Renal cortical epithelial cell (primary cell): ENCODE measurements at places on chromosomes 16 and 17.
A peak's percentile ranks its signal among the peaks of the same experiment; 100 is the strongest.

DNA sequence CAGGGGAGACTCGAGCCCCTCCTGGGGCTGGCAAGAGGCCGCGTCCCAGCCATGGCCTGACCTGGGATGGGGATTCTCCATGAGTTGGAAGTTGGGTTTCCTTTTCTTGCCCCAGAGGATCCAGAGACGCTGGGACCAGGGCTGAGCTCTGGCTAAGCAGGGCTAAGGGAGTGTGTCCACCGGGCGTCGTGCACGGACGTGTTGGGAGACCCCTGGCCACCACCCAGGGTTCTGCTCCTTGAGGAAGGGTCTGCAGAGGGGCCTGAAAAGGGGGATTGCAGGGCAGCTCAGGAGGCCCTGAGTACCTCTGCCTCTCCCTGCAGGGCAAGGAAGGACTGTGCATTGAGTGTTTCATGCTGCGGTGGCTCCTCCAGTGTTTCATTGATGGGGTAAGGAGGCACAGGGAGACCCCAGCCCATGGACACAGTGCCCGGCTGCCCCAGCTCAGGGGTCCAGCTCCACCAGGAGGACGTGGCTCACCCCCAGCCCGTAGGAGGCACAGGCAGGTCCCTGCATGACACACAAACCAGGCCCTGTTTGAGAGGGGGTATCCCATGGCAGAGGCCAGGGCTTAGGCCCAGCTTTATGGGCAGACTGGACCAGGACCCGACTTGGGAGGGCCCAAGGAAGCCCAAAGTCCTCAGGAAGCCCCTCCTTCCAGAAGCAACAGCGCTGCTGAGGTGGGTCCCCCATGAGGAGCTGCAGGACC, 47.5 kb downstream of the USP22 start:
- no peak for DNase-seq

DNA sequence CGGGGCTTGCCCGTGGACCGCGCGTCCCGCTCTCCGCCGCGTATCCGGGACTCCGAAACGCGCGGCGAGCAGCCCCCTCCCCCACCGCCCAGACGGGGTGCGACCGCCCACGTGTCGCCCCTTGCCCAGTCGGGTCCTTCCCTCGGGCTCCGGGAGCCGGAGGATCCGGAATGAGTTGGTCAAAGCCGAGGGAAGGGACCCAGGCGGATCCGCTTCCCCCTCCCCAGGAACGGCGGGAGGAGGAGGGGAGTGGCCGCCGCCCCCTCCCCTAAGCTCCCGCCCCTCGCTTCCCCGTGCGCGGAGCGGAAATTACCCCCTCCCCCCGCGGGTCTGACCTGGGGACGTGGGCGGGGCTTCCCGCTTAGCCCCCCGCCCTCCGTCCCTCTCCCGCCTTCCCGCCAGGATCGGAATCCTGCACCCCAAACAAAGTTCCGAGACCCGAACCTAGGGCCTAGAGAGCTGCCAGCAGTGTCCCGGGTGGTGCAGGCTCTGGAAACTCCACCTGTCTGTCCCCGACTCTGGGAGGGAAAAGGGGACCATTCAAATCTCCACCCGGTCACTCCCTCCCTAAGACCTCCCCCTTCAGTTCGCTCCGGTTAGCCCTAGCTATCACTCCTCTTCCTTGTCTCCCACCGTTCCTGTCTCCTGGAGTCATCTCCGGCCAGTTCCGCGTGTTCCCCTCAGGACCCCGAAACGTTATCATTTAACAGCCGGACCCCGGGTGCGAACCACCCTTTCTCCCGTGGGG, 1.0 kb upstream of the IGF2BP1 start:
- no peak for DNase-seq

DNA sequence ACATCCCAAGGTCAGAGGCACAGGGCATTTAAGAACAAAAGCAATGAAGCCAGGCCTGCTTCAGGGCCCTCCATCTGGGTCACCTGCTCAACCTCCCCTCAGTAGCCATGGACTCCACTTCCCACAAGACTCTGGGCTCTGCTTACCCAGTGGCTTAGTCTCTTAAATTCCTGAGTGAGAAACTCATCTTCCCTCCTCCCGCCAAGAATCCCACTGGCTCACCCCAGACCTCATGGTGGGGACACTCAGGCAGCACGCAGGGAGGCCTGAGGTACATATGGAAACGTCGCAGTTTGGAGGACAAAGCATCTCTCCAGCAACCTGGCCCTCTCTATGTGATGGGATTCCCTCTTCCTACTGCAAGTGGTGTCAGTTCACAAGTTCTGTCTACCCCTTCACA, 326.7 kb upstream of the CDH5 start:
- no peak for DNase-seq

- no peak for DNase-seq
Measured at GRCh38 chr16:84016477-84016876, 26.1 kb downstream of the SLC38A8 start.

GRCh38 chr17:49575679-49576087, at the start of gene NXPH3:
NXPH3 (plus strand) TSS chr17:49575871; CDS start chr17:49576220, 349 bp downstream.
- no peak for DNase-seq

GRCh38 chr17:49585422-49586027, 9.9 kb downstream of the NXPH3 start:
- DNase-seq, result no peak

DNA sequence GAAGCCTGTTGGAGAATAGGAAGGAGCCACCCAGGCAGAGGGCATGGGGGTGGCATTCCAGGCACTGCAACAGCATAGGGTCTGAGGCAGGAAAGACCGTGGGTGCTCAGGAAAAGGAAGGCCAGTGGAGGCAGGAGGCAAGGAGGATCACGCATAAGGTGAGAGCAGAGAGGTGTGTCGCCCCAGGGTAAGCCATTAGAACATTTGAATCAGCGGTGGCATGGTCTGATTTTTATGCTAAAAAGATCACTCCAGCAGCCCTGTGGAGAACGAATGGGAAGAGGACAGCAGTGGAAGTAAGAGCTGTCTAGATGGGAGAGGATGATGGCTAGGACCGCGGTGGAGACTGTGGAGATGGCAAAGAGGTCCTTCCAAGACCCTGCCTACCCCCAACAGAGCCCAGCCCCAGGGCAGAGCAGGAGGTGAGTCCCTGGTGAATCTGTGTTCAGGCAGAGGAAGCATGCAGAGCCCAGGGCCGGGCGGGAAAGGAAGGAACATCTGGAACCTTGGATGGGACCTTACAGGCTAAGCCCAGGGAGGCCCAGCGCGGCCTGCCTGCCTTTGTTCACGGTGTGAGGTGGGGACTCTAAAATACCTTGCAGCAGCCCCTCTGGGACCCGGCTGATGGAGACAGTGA, 7.8 kb downstream of the LPO start:
- DNase-seq, result no peak

GRCh38 chr16:27245276-27246172, 23.0 kb downstream of the NSMCE1 start:
- DNase-seq, result peak; percentile 94

DNA sequence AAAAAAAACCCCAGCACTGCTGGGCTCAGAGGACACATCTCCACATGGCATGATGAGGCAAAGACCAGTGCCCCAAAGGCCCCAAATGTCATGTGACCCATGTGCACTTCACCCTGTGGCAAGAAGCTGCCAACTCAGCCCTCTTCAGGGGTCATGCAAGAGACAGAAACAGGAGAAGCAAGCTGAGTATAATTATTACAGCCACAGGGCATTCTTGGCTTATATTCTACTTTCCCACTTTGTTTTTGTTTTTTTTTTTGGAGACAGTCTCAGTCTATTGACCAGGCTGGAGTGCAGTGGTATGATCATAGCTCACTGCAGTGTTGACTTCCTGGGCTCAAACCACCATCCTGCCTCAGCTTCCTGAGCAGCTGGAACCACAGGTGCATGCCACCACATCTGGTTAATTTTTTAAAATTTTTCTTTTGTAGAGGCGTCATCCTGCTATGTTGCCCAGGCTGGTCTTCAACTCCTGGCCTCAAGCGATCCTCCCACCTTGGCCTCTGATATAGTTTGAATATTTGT, 32.7 kb upstream of the LITAF start:
- peak; percentile 49 for DNase-seq

GRCh38 chr17:75590314-75590761, 2.7 kb downstream of the MYO15B start:
- DNase-seq, result no peak

DNA sequence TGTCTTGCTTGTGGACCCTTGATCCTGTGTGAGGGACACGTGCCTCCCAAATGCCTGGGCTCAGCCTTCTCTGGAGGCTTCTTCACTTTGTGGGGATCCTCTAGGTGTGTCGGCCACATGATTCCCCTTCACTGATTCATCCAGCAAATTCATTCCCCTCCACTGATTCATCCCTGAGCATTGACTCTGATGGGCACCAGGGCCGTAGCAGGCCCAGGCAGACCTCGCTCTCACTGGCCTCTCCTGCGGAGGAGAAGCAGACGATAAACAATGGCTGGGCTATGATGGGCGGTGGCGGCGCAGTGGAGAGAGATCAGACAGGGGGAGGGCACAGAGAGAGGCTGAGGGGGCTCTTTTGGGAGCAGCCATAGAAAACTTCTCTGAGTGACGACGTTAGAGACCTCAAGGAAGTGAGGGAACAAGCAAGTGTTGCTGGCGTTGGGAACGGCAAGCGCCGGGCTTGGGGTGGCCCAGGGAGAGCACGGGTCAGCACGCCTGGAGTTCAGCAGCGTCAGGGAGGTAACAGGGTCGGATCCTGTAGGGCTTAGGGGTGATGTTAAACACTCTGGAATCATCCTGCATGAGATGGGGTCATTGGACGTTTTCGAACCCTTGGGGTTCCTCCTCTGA, 17.5 kb upstream of the RPTOR start:
- no peak for DNase-seq

DNA sequence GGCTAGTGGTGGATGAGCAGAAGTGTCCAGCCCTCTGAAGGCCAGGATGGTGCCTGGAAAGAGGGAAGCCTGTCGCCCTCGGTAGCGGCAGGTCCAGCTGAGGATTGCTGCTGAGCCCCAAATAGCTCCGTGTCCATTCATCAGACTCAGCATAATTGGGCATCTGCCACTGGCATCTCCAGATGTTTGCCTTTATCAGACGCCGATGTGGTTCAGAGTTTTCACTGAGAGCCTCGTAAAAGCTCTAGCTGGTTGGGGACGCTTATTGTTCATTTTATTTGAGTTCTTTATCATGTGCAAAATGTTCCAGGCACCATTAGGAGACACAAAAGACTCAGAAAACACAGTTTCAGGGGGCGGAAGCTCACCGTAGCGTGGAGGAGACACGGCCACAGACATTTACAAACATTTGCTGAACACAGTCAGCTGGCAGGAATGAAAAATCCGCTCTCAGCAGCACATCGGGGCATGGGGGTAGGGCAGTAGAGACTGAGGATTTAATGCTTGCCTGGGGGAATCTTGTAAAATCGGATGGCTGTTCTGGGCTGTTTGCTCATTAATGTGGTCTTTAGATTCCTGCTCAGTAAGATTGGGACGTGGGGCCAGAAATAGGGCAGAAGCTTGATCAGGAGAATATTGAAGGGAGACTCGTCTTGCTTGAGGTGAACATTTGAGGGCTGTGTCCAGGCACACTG, 41.7 kb downstream of the SMPD3 start:
- peak; percentile 69 for DNase-seq

DNA sequence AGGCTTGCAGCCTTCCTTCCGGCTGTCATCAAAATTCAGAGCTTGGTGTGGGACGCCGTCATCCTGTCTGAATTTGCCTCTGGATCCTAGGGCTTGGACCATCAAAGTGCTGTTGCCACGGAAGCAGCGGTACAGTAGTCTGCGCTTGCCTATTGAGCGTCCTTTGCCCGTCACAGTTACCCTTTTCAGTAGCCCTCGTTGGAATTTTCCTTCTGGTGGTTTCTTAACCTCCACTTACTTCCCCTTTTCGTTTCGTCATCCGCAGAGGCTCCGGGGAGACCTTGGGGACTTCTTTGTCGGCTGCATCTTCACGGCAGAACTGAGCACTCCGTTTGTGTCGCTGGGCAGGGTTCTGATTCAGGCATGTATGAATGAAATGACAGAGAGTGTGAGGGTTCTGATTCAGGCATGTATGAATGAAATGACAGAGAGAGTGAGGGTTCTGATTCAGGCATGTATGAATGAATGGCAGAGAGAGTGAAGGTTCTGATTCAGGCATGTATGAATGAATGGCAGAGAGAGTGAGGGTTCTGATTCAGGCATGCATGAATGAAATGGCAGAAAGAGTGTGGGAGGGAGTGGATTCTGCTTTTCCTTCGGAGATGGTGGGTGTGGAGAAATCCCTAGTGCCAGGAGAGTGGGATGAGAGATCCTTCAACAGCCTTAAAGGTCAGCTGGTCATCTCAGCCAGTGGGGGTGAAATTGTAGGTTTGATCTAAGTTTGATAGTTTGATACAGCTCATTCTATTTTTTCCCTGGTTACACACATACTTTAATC, 8.0 kb downstream of the TLCD3A start:
- no peak for DNase-seq

DNA sequence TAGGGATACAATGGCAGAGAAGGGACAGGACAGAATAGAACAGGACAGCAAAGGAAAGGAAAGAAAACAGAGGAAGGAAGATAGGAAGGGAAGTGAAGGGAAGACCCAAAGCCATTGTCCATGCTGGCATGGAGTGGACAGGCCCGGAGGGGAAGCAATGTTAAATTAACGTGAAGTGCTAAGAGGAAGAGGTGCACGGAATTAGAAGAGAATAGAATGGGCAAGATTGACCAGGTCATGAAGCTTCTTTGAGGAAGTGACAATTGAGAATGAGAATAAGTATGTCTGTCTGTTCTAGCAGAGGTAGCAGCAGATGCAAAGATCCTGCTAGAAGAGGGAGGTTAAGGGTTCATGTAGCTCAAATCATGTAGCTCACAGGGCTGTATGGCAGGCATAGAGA, 117.2 kb downstream of the MAF start:
- DNase-seq, result no peak

DNA sequence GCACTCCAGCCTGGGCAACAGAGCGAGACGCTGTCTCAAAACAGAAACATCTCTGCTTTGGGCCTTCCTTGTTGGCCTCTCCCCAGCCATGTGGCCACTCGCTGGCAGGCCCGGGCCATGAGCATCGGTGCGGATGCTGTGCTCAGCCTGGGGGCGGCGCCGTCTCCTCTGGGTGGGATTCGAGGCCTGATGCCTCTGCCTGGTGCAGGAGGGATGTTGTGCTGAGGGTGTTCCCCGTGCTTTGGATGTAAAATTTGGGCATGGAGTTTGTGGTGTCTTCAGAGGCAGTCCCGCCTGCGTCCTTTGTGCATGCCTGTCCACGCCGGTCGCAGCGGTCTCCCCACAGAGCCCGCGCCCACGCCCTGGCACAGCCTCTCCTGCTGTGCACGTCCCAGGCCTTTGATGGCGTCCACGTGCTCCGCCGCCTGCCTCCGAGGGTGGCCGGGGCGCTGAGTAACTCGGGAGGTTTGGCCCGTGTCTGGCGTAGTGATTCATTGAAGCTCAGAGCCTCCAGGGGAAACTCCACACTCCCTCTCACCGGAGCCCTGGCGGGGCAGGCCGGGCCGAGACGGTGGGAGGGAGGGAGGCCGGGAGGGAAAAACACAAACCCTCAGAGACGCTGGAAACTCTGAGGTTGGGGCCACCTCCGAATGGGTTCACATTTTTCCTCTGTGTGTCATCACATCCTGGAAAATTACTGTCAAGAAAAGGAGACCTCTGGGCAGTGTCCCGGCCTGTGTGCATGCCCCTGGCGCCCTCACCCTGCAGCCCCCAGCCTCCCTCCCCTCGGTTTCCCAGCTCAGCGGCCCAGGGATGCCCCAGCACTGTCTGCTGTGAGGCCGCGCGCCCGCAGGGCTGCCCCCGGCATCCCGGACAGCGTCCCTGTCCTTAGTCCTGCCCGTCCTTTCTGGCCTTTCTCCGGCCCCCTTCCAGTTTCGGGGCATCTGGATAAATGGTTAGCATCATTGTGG, 19.0 kb downstream of the CENPX start:
- peak; percentile 91 for DNase-seq

GRCh38 chr16:11411059-11411550, 65.8 kb downstream of the RMI2 start:
- DNase-seq, result no peak

- DNase-seq, result no peak
Measured at GRCh38 chr16:88718178-88718577, 11.9 kb downstream of the CTU2 start.

GRCh38 chr17:81427173-81428120, 32.2 kb downstream of the BAHCC1 start:
- DNase-seq, result no peak
